ENCODE measurements at places on chromosomes 2 and 18.

GRCh38 chr2:204510709-204511420 is 34.4 kb upstream of the PARD3B start:
- no peak for DNase-seq

GRCh38 chr2:139835101-139835500 is 1054.9 kb upstream of the NXPH2 start:
- DNase-seq: no peak

- no peak for DNase-seq
Measured at GRCh38 chr2:5690286-5690685, 1.9 kb upstream of the SOX11 start.

GRCh38 chr18:58937071-58937886 is 72.6 kb downstream of the ZNF532 start:
- DNase-seq: no peak

DNA sequence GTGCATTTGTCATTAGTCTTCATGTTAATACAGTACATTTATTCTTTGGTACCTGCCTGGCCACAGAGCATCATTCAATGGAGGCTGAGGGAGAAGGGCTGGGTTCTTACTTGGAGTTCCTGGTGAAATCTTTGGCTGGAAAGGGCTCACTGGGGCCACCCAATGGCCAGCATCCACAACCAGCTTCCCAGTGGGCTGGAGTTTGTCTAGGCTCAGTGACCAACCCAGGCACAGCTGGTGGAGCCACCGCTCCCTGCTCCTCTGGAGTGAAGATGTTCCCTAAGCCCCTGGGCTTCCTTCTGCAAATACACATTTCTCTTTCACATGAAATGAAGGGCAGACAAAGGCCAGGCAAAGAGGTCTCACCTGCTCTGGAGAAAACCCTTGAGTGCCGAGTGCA is 34.4 kb downstream of the EHD3 start:
- no peak for DNase-seq

- no peak for DNase-seq
Measured at GRCh38 chr2:122748552-122749011, 993.1 kb downstream of the TSN start.

DNA sequence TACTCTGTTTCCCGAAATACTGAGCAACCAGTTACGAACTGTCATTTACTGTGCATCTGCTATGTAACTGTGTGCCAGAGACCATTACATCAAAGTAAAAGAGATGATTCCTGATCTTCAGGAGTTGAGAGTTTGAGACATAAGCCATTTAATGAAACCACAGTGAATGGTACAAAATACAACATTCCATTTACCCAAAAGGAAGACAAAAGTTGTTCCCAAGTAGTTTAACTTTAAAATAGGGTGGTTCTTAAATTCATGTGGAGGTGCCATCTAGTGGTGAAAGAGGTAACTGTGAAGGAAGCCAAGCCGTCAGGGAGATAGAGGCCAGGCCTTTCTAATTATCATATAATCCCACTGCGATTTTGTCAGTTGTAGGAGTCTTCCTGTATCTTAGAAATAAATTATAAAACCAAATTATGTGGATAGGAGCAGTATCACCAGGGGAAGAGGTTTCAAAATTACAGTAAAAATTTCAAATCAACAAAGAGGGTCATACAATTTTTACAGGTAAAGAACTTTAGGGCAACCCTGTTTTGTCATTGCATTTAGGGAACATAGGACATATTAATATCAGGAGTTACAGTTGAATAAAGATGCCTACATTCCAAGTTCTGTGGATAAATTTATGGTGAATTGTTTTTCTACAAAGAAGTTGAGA is 67.7 kb downstream of the EPAS1 start:
- no peak for DNase-seq

- no peak for DNase-seq
Measured at GRCh38 chr2:181900007-181900651, 8.6 kb downstream of the ITPRID2 start.

GRCh38 chr2:237702441-237703391 is 75.3 kb downstream of the LRRFIP1 start:
- peak; percentile 75 for DNase-seq

- no peak for DNase-seq
Measured at GRCh38 chr2:241110607-241111439, 8.7 kb upstream of the MTERF4 start.

DNA sequence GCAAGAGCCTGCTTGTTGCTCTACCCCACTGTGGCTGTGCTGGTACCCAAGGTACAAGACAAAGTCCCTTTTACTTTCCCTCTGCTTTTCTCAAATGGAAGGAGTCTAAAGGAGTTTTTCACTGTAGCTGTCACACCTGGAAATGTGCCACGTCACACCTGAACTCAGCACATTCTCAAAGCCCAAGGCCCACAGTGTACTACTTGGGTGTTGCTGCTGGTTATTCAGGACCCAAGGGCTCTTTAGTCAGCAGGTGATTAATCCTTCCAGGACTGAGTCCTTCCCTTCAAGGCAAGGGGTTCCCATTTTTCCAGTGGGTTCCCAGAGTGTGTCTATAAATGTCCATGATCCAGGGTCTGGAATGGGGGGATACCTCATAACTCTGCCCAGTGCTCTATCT is 63.2 kb upstream of the STK39 start:
- no peak for DNase-seq
